ENCODE measurements at places on chromosomes 5 and 9.

DNA sequence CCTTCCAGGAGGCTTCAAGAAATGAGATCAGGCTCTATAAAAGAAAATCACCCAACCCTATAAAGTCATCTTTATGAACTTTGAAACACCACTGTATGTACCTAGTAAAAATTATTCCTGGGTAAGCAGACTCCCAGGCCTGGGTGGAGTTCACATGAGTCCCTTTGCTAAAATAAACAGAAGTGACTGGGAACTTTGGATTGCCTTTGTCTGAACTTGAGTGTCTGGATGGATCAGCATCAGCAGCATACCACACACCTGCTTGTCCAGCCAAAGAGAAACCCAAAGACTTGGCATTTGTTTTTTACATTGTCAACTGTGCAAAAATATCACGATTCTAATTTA, 79.6 kb upstream of the CDKN2B start:
- DNase-seq = no peak

GRCh38 chr5:121246971-121247370, 604.7 kb upstream of the FTMT start:
- DNase-seq = no peak

DNA sequence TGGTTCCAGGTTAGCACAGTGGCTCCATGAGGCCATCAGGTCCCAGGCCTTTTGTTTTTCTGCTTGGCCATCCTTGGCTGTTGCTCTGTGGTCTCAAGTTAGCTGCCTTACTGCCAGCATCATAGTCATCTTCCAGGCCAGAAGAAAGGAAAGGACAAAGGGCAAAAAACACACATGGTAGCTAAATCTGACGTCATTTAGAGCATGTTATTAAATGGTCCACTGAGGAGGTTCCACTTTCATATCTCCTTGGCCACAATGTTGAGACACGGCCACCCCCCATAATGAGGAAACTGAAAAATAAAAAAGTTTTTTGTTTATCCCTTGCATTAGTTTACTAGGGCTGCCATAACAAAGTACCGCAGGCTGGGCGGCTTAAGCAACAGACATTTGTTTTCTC, 106.4 kb upstream of the NIPBL start:
- DNase-seq = no peak

DNA sequence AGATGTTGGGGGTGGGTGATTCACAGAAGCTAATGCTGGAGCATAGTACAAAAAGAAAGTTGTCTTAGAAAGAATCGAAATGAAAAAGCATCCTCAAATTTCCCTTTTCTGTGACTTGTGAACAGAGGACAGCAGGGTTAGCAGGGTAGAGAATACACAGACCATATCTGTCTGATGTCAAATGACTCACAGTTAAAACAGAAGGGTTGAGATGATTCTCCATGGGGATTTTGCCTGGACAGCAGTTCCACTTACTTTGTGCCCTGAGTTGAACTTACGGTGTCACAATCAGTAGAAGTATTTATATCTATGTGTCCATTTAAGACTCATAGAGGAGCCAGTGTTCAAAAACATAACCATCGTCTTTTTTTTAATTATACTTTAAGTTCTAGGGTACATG, 801.6 kb downstream of the KCTD16 start:
- no peak for DNase-seq

DNA sequence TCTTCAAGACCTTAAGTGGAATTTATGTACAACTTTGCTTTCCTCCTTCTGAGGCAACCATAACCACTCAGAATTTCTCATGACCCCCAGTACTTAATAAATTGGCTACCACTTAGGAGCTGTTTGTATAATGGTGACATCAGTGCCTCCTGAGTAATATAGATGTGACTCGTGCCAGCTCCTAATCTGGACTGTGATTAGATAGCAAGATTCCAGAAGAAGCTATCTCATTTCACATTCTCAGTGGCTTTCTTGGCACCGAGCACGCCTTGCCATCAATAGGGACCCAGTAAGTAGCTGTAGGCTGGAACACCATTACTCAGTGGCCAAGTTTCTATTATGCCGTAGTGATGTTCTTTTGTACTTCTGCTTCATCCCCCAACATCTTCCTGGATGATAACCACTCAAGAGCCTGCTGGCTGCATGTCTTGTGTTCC, 228.8 kb downstream of the CD180 start:
- no peak for DNase-seq
